Fibroblast of skin of scalp (primary cell): ENCODE measurements at places on chromosomes 12 and 14.

- peak; percentile 51 for DNase-seq
Observed at GRCh38 chr12:70267550-70267949, 24.3 kb downstream of the CNOT2 start.

DNA sequence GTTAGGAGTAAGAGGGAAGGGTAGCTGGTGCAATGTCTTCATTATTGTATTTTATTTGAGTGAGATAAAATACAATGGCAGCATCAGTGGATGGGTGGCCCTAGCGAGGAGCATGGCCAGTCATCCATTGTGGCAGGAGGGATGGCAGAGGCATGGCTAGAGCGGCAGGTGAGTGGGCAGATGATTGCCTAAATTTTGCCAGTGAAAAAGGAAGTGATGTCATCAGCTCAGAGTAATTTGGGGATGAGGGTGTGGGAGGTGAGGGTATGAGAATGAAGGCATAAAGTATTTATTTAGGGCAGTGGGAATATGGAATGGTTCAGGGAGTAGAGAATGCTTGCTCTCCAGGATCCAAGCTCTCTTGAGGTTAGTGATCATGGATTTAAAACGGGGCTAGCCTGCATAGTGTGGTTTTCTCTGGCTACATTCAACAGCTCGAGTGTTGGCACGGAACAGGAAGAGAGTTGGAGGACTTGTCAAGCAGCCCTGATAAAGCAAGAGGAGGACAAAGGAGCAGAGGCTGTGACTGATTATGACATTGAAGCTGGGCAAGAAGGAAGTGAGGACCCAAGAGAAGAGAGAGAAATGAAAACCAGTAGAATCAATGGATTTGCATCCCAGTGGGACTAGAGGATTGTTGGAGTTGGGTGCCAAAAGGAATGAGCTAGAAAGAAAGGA, 18.7 kb upstream of the SERPINA6 start:
- peak; percentile 83 for DNase-seq

- no peak for DNase-seq
Observed at GRCh38 chr12:52823761-52824450, 10.0 kb upstream of the KRT4 start.

DNA sequence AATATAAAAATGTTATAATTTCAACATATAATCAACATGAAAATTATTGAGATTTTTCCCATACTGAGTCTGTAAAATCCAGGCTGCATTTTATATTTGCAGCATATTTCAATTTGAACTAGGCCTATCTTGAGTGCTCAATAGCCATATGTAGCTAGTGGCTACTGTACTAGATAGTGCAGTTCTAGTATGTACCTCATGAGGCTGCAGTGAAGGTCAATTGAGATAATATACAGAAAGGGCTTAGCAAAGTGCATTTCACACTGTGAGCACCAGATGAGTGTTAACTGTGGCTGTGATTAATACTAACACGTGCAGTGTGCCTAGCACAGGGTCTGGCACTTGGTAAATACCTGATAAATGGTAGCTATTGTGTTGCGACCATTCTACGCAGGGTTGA, 5.4 kb upstream of the SLC22A17 start:
- no peak for DNase-seq

DNA sequence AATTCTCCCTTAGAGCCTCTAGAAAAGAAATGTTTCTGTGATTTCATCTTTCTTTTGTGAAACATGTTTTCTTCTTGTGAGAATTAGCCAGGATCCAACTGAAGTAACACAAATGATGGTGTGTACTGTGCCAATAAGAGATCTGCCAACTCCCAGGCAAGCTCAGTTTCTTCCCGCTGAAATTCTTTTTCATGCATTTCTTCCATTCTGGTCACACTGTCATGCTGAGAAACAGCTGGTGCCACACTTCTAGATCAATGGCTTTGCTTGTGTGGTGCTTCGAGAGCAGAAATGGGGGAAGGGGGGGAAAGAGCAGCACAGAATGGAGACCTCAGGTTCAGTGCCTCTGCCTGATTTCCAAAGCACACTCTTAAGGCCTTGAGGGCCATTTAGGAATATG, 41.4 kb upstream of the FGF6 start:
- DNase-seq, result no peak

DNA sequence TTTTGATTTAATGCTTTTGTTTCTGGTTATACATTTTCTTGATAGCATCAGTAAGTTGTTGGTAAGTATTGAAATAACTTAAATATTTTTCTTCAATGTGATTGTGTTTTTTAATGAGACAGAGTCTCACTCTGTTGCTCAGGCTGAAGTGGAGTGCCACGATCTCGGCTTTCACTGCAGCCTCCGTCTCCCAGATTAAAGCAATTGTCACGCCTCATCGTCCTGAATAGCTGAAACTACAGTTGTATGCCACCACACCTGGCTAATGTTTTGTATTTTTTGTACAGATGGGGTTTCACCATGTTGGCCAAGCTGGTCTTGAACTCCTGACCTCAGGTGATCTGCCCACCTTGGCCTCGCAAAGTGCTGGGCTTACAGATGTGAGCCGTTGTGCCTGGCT, 78.8 kb downstream of the FGD4 start:
- no peak for DNase-seq

GRCh38 chr12:114783089-114783618, 99.2 kb upstream of the TBX3 start:
- DNase-seq, result no peak
